HCT116 (cell line): ENCODE measurements at places on chromosomes 2 and 18.

- DNase-seq = no peak
These were observed 73.0 kb downstream of the COMMD1 start for GRCh38 chr2:61978522-61978921.

- peak; percentile 34 for DNase-seq
These were observed 80.4 kb downstream of the LPIN2 start for GRCh38 chr18:2932247-2933181.

DNA sequence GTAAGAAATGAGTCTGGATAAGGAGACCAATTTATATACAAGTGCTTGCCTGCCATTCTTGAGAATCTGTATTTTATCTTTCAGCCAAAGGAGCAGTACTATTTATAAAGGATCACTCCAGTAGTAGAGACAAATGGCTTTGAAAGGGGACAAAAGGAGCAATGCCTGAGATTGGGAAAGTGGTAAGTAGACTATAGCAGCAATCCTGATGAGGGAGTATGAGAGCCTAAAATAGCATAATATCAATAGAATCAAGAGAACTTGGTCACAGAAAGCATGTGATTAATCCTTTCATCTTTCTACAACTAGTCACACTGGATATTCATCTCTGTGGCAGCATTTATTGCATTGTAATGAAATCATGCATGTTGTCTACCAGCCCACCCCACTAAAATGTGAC is 20.2 kb downstream of the NRXN1 start:
- no peak for DNase-seq

DNA sequence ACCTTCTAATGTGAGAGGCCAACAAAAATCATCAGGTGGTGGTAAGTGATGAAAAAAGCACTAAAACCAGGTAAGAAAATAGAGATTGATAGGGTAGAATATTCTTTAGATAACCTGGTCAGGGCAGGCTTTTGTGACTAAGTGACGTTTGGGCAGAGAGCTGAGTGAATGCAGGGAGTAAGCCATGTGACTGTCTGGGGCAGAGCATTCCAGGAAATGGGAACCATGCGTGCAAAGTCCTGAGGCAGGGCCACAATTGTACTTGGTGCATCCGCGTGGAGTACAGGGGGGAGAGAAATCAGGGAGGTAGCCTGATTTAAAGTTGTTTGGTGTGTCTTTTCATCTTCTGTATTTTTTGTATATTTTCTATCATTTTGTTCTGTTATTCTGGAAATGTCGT is 102.5 kb downstream of the LYPD6B start:
- DNase-seq = no peak
